ENCODE measurements at places on chromosomes 11 and 22.

- DNase-seq, result no peak
These were observed 22.4 kb downstream of the XRRA1 start for GRCh38 chr11:74926304-74927030.

DNA sequence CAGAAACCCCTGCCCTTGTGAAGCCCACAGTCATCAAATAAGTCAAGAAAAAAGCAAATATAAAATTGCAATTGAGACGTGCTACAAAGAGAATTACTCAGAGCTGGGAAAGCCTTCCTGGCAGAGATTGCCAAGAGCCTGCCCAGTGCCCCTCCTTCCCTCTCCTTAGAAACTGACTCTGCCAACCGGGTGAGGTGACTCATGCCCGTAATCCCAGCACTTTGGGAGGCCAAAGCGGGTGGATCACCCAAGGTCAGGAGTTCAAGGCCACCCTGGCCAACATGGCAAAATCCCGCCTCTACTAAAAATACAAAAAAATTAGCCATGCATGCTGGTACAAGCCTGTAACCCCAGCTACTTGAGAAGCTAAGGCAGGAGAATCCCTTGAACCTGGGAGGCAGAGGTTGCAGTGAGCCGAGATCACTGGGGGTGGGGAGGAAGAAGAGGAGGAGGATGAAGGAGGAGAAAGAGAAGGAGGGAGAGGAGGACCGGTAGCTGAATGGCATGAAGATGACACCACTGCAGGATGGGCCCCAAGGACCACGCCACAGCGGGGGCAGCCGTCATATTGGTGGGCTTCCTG, 76.1 kb upstream of the RTL6 start:
- DNase-seq, result no peak

DNA sequence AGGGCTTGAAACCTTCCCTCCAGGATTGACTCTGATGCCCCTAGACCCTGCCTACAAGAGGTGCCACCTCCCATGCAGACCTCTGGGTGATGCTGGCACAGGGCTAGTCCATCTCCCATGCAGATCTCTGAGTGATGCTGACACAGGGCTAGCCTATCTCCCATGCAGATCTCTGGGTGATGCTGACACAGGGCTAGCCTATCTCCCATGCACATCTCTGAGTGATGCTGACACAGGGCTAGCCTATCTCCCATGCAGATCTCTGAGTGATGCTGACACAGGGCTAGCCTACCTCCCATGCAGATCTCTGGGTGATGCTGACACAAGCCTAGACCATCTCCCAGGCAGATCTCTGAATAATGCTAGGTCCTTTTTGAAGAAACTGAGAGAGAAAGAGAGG, 321.7 kb downstream of the NTM start:
- no peak for DNase-seq

DNA sequence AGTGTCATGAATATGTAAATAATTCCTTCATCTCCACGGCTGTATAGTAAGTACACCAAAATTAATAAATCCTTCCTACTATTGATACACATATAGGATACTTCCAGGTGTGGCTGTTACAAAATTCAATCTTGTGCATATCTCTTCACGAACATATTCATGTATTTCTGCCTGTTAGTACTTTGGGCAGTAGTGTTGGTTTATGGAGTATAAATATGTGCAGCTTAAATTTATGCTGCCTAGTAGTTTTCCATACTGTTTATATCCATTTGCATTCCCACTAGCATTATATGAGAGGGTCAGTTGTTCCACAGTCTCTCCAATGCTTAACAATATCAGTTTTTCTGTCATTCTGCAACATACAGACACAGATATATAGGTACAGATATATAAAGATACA, 3.9 kb upstream of the OR5M8 start:
- DNase-seq, result no peak
